Daoy (cell line): ENCODE measurements at places on chromosomes 11 and 22.

- DNase-seq = no peak
Measured at GRCh38 chr11:119864836-119865235, 135.8 kb upstream of the NECTIN1 start.

DNA sequence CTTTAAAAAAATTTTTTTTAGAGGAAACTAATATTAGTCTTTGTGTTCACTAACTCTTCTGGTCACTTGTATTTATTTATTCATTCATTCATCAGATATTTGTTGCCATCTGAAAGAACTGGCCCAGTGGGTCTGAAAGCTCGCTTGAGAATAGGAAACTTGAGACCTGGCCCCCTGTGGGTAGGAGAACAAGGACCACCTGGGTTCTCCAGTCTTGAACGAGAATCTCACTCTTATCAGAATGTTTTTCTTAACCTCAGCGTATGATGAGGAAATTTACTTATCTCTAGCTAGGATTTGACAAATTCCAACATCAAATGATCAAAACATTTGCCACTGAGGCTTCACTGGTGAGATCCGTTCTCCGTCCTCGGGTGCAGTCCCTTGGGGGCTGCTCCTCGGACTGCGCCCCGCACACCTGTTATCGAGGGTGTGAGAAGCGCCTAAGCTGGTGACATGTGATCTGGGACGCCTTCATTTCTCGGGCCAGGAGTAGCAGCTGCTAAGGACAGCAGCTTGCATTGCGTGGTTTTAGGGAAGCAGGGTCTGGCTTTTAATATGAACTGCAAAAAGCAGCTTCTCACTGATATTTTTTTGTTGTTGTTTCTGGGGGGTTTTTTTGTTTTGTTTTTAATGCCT is 6.3 kb downstream of the C22orf31 start:
- DNase-seq = no peak

DNA sequence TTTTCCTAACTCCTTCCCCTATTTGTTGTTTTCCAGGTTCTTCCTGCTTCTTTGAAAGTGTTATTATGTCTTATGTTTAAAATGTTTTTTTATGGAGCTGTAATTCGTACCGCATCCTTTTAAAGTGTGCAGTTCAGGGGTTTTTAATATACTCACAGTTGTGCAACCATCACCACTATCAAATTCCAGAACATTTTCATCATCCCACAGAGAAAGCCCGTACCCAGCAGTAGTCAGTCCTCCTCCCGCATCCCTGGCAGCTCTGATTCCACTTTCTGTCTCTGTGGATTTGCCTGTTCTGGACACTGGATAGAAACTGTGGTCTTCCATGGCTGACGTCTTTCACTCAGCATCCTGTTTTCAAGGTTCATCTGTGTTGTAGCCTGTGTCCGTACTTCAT is 73.7 kb downstream of the JAM3 start:
- DNase-seq = no peak

- DNase-seq = no peak
Measured at GRCh38 chr11:33896911-33897310, 5.0 kb upstream of the LMO2 start.

DNA sequence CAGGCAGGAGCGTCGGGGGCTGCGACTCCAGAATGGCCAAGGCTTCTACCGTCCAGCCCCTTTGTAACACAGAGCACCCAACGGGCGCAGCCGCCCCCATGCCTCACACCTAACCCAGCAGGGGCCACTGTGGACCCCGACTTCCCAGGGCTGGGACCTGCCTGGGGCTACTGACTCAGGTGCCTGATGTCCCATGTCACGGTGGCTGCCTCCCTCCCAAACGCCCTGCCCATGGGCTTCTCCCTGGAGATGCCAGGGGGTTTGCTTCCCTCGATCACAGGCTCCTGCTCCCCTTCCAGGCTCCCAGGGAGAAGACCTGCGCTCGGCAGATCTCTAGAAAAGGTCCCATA is 84.0 kb downstream of the MYEOV start:
- DNase-seq = no peak

GRCh38 chr11:43223026-43223425 is 88.8 kb upstream of the API5 start:
- no peak for DNase-seq

DNA sequence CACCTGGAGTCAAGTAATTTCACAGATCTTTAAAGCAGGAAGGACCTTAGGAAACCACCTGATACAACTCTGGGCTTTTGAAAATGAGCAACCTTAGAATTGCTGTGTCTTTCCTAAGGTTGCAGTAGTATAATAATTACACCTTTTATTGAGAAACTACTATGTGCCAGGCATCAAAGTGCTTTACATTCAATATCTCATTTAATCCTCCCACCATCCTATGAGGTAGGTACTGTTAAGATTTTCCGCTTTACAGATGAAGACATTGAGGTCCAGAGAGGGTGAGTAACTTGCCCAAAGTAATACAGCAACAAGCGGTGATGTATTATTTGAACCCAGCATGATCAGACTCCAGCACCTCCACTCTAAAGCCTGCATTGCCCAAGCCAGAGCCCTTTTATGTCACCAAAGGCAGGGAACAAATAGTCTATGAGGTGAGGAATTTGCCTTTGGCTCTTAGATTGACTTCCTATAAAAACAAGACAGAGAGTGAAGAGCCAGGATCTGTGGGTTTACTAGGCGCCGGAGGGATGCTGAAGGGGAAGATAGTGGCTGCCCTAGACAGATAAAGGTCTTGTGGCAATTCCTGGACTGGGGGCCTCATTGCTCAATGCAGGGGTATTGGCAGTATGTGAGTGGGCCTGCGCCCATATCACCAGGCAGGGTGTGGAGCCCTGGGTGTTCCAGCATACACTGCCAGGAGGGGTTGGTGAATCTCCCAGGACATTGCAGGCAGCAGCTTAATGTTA is 157.1 kb downstream of the FBXO7 start:
- DNase-seq = no peak

DNA sequence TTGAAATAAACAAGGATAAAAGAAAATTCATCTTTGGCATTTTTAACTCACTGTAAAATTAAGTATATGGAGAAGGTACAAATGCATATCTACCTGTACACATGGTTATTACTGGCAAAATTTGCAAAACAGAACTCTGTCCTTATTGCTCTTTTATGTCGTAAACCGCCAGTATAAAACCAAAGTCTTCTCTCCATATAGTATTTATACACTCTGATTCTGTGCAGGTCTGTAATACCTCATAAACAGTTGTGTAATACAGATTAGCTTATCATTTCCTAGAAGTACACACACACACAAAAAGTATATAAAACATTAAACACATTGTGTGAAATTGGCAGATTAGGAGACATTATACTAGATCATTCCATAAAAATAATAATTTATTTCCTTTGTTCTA is 406.6 kb upstream of the ANO3 start:
- no peak for DNase-seq

DNA sequence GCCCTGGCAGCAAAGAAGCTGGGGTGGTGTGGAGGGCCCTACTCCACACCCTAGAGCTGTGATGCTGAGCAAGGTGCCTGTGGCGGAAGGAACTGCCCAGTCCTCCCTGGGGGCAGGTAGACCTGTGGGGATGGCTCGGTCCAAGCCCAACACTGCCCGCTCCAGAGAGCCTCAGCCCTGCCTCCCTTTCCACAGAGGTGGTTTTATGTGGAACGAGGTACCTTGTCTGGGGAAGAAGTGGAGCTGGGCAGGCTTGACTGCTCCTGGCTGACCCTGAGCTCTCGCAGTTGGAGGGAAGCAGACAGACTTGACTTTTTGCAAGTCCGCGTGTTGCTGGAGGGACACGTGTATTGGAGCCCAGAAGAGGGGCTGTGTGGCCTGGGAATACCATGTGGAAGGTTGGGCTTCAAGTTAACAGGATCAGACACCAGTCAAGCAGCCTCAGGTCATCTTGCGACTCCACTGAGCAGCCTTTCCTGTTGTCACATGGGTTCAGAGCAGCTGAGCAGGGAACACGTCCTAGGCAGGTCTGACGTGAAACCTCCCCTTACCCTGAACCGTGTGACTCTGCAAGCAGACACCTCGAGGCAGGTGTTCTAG is 117.7 kb downstream of the CACNA1I start:
- no peak for DNase-seq

DNA sequence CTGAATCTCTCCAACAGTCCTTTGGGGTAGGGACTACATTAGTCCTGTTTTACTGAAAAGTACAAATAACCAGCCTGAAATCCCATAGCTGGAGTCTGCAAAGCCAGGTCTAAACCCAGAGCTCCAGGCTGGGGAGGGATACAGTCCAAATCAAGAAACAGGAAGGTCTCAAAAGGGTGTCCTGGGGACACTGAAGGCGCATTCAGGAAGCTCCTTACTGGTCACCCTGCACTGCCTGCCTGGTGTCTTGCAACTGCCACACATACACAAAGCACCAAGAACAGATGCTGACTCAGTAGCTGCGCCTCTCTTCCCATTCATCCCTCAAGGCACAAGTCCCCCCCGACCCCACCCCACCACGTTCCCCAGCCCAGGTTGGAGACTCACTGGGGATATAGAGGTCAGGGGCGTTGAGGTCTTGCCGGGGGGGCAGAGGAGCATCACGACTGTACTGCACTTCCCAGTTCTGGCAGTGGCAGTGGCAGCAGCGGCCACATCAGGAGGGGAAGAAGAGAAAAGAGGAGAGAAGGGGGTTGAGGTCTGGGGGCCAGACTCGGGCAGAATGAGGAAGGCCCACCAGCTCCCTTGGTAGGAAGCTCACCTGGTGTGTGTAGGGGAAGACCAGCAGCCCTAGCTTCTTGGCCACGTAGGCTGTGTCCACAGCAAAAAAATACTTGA is 1.6 kb downstream of the YIF1A start:
- no peak for DNase-seq
